CD4-positive, alpha-beta T cell (primary cell): ENCODE measurements at places on chromosomes 2 and 18.

DNA sequence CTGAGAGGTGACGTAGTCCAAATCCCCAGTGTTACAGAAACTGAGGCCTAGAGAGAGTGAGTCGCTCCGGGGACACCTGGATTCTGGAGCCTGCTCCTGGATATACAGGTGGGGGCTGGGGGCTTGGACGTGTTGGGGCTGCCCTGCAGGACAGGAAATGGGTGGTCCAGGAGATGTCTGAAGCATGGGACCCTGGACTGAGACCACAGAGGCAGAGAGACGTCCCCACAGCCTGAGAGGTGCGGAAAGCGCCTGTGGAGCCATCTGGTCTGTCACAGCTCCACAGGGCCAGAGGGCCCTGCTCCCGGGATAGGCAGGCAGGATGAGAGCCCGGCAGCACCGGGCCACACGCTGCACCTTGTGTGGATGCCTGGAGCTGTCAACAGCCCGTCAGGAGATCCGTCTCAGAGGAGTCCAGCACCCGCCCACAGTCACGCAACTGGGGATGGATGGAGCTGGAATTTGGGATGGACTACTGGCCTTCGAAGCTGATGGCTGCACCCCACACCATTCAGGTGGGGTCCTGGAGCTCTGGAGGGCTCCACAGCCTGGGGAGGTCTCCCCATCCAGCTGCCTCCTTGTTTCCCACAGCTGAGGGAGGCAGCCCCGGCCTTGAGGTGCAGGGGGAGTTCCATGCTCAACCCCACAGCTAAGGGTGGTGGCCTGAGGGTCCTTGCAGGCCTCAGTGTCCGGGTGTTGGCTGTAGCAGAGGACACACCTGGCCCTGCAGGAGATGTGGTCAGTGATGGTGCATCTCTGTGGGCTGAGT is 303.0 kb downstream of the NDUFA10 start:
- peak; percentile 25 for DNase-seq
- H3K4me3 ChIP-seq, result no peak overlapping the region
- no peak overlapping the region for H3K27ac ChIP-seq
- no peaks in the 10 kb centered on the region for H3K4me1 ChIP-seq
- no peaks in the 10 kb centered on the region for H3K36me3 ChIP-seq

DNA sequence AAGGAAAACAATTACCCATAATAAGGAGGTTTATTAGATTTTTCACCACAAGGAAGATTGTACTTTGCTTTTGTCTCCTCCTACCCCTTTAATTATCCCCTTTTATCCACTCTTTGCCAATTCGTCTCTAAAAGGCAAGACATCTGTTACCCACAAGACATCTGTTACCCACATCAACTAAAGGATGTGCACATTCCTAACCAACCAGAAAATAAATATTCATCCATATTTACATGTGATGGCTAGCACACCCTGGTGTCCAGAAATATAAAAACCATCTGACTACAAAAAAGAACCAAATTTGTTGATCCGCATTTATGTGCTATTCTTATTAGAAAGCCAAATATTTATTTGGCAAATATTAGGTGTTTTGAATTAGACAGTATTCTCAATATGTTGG is 35.7 kb downstream of the ACVR1C start:
- H3K27me3 ChIP-seq, result no peaks in the 10 kb centered on the region
- no peak overlapping the region for H3K4me3 ChIP-seq
- DNase-seq, result no peak
- H3K27ac ChIP-seq, result no peak overlapping the region
- H3K36me3 ChIP-seq, result no peaks in the 10 kb centered on the region
- peaks cover 6% of the 10 kb centered on the region for H3K4me1 ChIP-seq

DNA sequence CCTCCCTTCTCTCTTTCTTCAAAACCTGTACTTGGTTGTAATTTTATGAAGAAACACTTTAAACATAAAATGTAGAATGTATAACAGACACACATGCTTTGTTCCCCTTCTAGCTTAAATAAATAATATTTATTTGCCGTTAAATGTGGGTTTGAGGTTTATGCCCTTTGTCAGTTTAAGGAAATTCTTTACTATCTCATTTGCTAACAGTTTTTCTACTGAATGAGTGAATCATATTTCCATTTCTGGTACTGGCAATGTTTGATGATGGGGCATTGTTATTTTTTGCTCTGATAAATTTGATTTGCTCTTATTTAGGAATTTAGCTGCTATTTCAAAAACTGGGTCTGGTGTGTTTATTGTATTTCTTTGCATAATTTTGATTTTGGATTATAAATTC is 555.6 kb downstream of the CCDC85A start:
- no peaks in the 10 kb centered on the region for H3K27me3 ChIP-seq
- no peak overlapping the region for H3K27ac ChIP-seq
- no peaks in the 10 kb centered on the region for H3K36me3 ChIP-seq
- H3K4me1 ChIP-seq, result no peaks in the 10 kb centered on the region
- DNase-seq, result no peak

DNA sequence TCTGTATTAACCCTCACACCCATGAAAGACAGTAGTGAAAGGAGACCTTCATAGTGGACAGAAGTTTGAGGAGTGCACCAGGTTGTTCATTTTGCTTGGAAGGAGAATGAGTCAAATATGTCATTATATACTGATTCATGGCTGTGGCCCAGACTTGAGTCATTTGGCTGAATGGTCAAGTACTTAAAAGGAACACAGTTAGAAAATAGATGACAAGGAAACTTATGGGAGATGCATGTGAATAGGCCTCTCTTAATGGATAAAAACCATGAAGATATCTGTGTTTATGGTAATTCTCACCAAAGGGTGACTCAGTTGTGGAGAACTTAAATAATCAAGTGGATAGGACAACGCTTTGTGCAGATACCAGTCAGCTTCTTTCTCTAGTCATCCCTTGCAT is 524.7 kb upstream of the CNTNAP5 start:
- no peaks in the 10 kb centered on the region for H3K36me3 ChIP-seq
- no peak for DNase-seq
- H3K27me3 ChIP-seq, result no peaks in the 10 kb centered on the region
- no peaks in the 10 kb centered on the region for H3K4me1 ChIP-seq
- H3K27ac ChIP-seq, result no peak overlapping the region

GRCh38 chr18:79424008-79424565 is 28.4 kb downstream of the NFATC1 start:
- no peak overlapping the region for H3K27ac ChIP-seq
- peaks cover 49% of the 10 kb centered on the region for H3K36me3 ChIP-seq
- no peaks in the 10 kb centered on the region for H3K27me3 ChIP-seq
- H3K4me3 ChIP-seq, result no peak overlapping the region
- DNase-seq, result no peak
- peaks cover 24% of the 10 kb centered on the region for H3K4me1 ChIP-seq

GRCh38 chr2:85248773-85249509 is 78.8 kb downstream of the TGOLN2 start:
- no peaks in the 10 kb centered on the region for H3K4me1 ChIP-seq
- H3K27ac ChIP-seq, result no peak overlapping the region
- DNase-seq, result no peak

DNA sequence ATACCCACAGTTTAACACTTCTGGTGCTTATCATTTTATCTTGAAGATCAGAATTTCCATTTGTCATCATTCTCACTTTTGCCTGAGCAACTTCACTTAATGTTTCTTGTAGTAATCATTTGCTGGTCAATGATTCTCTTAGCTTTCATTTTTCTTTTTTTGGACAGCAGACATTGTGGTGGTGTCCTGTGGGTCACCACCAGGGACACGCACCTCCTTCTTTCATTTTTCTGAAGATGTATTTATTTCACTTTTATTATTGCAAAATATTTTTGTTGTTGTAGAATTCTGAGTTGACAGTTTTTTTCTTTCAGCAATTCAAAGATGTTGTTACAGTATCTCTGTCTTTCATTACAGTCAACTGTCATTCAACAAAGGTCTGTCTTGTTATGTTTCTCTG is 84.3 kb downstream of the FAM168B start:
- H3K4me3 ChIP-seq, result no peak overlapping the region
- no peak overlapping the region for H3K27ac ChIP-seq
- H3K36me3 ChIP-seq, result no peaks in the 10 kb centered on the region
- peaks cover 8% of the 10 kb centered on the region for H3K4me1 ChIP-seq

GRCh38 chr2:60092781-60093180 is 460.7 kb downstream of the BCL11A start:
- H3K27me3 ChIP-seq, result no peaks in the 10 kb centered on the region
- no peak for DNase-seq
- H3K36me3 ChIP-seq, result no peaks in the 10 kb centered on the region
- no peak overlapping the region for H3K27ac ChIP-seq
- H3K4me1 ChIP-seq, result no peaks in the 10 kb centered on the region

GRCh38 chr2:222922019-222922800 is 61.4 kb downstream of the ACSL3 start:
- peaks cover 49% of the 10 kb centered on the region for H3K36me3 ChIP-seq
- no peak overlapping the region for H3K27ac ChIP-seq
- no peaks in the 10 kb centered on the region for H3K4me1 ChIP-seq
- DNase-seq, result no peak

DNA sequence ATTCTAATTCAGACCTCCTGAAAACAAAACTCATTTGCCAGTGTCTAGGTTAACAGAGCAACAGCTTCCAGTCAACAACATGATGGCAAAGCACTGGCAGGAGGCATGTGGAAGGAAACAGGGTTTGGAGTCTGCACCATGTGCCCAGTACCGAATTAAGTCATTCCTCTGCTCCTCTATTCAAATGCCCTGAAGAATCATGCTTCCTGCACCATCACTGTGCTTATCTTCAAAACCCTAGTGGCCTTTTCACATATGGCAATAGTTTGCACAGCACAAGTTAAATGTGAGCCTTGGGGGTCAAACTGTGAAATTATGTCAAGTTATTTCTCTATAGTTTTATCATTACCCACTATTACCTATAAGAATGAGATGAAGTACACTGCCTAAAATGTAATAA is 75.4 kb upstream of the GRB14 start:
- DNase-seq, result no peak
- no peaks in the 10 kb centered on the region for H3K4me1 ChIP-seq
- no peak overlapping the region for H3K4me3 ChIP-seq
- H3K36me3 ChIP-seq, result no peaks in the 10 kb centered on the region

- H3K4me3 ChIP-seq, result no peak overlapping the region
- H3K27me3 ChIP-seq, result no peaks in the 10 kb centered on the region
- no peaks in the 10 kb centered on the region for H3K36me3 ChIP-seq
- no peak for DNase-seq
- no peak overlapping the region for H3K27ac ChIP-seq
- H3K4me1 ChIP-seq, result no peaks in the 10 kb centered on the region
Observed at GRCh38 chr18:68299906-68300305, 415.0 kb downstream of the TMX3 start.

DNA sequence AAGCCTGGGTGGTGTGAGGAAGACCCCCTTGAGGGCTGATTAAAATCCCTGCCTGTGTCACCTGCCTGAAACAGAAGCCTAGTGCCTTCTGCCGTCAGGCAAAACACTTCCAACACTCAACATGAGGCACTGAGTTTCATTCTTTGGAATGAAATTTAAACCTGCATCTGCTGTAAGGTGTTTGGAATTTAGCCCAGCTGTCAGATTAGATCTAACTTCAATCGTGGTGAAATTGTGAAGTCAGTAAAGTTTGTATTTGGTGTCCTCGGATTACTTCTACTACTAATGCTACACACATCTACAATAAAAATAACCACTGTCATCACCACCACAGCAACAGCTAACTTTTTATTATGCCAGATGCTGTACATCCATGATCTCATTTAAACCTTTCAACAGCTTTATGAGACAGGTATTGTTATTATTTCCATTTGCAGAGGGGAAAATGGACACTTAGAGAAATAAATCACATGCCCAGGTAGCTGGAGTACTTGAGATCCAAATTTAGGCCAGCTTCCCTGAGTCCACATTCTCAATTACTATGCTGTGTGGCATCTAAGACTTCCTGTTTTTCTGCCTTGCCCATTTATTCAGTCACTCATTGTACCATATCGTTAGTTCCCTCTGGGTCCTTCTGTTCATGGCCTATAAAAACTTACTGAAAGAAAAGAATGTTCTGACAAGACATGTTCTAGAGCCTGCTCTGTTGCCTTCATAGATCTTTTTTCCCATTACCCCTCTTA is 98.2 kb upstream of the GCFC2 start:
- DNase-seq, result no peak
- H3K4me3 ChIP-seq, result no peak overlapping the region
- H3K4me1 ChIP-seq, result no peaks in the 10 kb centered on the region
- H3K36me3 ChIP-seq, result no peaks in the 10 kb centered on the region
- no peak overlapping the region for H3K27ac ChIP-seq

- no peak for DNase-seq
- no peak overlapping the region for H3K27ac ChIP-seq
- H3K4me3 ChIP-seq, result no peak overlapping the region
- H3K27me3 ChIP-seq, result no peaks in the 10 kb centered on the region
- no peaks in the 10 kb centered on the region for H3K36me3 ChIP-seq
- no peaks in the 10 kb centered on the region for H3K4me1 ChIP-seq
Observed at GRCh38 chr2:143815082-143815481, 685.9 kb downstream of the ARHGAP15 start.

DNA sequence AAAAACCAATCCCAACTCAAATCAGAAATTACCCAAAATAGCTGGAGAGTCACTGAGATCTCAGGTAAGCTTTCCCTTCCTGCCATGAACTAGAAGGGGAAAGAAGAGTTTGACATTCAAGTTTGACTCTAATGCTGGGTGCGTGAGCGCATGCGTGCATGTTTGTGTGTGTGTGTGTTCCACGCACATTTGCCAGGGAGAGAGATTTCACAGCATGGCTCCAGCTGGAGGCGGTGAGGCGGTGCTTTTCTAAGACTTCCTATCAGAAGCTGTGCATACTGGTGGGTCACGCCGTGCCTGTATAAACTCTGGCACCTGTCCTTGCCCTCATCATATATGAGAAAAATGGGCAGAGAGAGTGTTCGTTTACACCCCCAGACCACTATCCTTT is 116.2 kb downstream of the MSH2 start:
- H3K27me3 ChIP-seq, result no peaks in the 10 kb centered on the region
- no peaks in the 10 kb centered on the region for H3K36me3 ChIP-seq
- no peak for DNase-seq
- H3K27ac ChIP-seq, result no peak overlapping the region
- peaks cover 18% of the 10 kb centered on the region for H3K4me1 ChIP-seq

DNA sequence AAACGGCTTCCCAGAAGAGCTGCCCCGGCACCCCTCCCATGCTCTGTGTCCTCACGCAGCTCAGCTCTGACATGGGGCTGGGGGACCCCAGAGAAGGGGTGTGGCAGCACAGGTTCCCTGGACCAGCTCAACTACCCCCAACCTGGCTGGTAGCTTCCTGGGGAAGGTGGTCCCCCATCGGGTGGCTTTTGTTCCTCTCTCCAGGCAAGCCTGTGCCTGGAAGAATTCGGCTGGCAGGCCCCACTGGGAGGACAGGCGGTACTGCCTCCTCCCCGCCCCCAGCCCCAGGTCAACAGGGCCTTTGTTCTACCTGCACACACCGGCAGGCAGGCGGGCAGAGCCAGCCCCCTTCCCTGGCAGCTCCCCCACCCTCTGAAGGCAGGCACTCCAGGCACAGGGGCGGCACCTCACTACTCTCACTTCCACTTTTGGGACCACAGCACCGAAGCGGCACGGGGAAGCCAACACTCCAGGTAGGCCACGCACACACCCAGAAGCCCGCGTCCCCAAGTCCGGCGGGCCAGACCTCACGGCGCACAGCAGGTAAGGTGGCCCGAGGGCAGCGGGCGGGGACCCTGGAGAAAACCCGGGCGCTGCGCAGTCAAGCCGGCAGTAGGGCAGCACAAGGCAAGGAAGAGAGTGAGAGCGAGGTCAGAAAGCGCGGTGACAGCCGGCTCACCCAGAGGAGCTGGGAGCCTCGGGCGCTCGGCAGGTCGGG is 1.3 kb downstream of the HS6ST1 start:
- DNase-seq, result peak; percentile 48
- H3K4me3 ChIP-seq, result peak overlapping the region; percentile 72
- H3K27me3 ChIP-seq, result no peaks in the 10 kb centered on the region
